ENCODE measurements at places on chromosomes 6 and 20.

- no peak for DNase-seq
Observed at GRCh38 chr6:105755885-105756284, 330.3 kb upstream of the PRDM1 start.

DNA sequence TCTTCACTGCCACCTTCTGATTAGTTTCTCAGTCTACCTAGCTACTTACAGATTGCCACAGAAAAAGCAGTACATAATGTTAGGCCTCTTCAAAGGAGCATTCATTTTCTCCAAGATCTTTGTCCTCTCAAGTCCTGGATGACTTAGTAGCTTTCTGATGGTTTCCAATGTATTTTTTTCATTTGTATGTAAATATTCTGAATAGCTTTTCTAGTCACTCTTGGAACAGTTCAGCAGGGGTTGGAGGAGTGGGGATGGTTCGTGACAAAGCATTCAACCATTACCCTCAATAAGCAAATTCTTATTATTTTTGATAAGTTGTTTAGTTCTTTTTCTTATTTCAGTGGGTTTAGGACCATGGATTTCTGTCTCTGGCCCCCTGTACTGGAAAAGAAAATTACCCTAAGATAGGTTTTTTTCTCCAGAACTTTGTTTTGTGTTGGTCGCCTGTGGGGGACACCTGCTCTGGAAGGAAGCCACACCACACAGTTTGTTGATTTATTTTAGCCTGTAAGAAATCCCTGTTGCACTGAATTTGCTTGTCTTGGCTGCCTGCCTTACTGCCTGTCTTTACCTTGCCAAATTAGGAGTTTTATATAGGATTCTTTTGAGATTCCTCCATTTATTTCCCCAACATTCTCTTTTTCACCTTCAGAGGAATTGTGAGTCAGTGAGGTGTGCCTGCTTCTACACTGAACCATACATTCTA lies 247.9 kb downstream of the RFPL4B start:
- no peak for DNase-seq

GRCh38 chr6:92945799-92946198 lies 473.6 kb downstream of the EPHA7 start:
- DNase-seq = no peak

- no peak for DNase-seq
Observed at GRCh38 chr20:46563170-46563859, 12.9 kb upstream of the OCSTAMP start.

DNA sequence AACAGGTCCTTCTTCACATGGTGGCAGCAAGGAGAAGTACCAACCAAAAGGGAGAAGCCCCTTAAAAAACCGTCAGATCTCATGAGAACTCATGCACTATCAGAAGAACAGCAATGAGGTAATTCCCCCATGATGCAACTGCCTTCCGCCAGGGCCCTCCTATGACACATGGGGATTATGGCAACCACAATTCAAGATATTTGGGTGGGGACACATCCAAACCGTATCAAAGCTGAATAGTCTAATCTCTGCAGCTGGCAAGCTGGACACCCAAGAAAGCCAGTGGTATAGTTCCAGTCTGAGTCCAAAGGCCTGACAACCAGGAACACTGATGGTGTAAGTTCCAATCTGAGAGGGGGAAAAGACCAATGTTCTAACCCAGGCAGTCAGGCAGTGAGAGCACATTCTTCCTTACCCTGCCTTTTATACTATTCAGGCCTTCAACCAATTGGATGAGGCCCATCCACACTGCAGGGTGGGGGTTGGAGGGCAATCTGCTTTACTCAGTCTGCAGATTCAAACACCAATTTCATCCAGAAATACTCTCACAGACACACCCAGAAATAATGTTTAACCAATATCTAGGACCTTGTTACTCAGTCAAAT lies 17.9 kb upstream of the CNKSR3 start:
- DNase-seq = no peak
